ENCODE measurements at places on chromosomes 6 and 20.

GRCh38 chr20:35171753-35172433 is at the start of gene PROCR:
Gene PROCR, plus strand, starts transcription at chr20:35172072. Its CDS starts 83 bp downstream, at chr20:35172155.
- no peak for DNase-seq

DNA sequence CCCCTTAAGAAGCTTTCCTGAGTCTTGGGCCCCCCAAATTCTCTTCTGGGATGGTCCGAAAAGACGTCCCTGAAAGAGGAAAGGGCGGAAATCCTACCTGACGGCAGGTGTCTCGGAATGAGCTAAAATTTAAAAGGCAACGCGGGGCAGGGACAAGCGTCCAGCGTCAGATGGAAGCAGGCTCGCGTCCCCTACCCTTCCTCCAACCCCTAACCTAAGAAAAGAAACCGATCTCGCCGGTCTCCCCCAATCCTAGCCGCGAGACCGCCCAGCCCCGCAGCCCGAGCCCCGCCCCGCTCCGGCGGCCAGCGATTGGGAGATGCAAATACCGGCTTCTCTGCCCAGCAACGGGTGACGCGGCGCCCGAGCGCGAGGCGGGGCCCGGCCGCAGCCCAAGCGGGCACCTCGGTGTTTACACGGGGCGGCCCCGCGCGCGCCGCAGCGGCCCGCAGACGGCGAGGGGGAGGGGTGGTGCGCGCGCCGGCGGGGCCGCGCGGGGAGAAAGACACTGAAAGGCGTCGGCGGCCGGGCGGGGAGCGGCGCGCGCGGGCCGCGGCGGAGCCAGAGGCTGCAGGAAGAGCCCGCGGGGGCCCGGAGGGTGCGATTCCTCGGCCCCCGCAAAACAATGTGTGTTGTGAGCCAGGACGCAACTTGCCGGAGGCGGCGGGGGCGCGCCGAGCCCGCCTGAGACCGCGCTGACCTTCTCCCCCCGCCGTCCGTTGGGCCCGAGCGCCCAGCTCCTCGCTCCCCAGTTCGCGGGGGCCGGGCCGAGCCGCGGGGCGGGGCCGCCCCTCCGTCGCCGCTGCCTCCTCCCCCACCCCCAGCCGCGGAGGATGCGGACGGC is at the start of gene SOX12:
Gene SOX12, plus strand, starts transcription at position 508 of the 844 bp plus-strand sequence. CDS start 373 bp downstream, outside the sequence.
- DNase-seq = peak; percentile 98

DNA sequence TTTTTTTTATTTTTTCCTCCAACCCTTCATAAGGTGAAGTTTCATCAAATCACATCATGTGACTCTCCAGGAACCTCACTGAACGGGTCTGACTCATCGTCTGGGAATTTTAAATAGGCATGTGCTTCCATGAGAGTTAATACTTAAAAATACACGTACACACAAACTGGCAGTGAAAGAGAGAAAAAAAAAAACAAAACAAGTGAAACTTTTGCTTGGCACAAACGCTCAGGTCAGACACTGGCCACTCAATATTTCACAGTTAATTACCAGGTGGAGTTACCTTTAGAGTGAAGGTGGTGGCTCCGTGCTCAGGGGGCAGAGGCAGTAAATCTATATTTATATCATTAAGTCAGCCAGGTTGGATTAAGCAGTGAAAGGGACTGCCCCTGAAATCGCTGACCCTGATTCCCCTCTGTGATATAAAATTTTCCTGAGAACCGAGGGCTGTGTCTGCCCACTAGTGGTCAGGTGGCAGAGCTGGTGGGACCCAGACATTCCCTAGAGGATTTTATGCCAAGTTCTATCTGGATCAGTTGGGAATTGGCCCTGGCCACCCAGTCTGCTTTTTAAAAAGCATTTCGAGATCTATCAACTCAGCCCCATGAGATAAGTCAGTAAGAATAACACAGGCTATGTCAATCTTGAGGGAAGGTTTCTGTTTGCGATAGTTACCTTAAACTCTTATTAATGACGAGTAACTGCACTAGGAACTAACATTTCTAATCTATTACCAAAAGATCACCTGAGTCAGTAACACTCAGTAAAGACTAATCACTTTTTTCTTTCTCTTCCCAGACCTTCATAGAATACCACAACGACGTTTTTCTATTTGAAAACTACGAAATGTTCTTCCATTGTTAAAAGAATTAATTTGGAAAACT is 259.1 kb downstream of the HDGFL1 start:
- no peak for DNase-seq

GRCh38 chr6:43771858-43772680 is 2.1 kb downstream of the VEGFA start:
- DNase-seq = no peak

Measured in stimulated activated CD4-positive, alpha-beta T cell treated with anti-CD3 and anti-CD28 coated beads, Interleukin-1b, Interleukin-23, amount 100 ng/mL, for 1 hour (primary cell).